ENCODE measurements at places on chromosomes 4 and X.
A peak's percentile ranks its signal among the peaks of the same experiment; 100 is the strongest.

DNA sequence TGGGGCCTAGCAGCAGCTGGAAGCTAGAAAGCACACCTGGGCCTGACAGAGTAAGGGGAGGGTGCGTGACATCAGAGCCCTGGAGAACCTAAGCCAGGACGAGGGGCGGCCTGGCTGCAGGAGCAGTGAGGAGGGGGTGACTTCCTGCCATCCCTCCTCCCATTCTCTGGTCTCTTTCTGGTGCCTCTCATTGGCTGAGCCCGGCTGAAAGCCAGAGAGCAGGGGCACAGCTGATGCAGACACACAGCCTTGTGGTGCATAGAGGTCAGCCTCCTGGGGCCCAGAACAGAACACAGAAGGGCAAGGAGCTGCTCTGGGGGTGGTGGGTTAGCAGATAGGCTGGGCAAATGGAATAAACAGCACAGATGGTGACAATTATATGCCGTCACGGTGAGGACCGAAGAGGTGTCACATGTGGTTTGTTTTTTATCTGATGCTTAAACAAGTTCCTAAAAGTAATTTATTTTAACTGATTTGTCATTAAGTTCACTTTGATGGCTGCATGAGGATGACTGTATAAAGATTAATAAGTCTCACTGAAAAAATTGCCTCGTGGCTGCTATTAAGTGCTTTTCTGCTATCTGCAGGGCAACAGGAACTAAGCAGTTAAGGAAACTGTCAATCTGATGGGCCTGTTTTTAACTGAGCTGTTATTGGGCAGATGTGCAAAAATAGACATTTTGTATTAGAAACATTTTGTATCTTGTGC is 102.0 kb downstream of the FNIP2 start:
- no peak for DNase-seq

DNA sequence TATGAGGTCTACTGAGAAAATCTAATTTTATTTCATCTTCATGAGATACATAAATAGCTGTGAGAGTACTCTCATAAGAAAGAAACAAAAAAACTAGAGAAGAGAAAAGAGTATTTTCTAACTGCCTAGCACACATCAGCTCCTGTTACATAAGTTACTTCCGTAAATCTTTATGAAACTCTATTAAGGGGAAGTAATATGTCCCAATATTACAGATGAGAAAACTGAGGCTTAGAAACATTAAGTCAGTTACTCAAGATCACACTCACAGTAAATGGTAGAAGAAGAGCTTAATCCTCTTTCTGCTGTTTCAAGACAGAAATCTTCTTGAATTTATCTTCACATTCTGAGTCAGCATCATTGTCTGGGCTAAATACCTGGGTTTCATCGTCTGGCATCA is 164.1 kb downstream of the DTHD1 start:
- no peak for DNase-seq

DNA sequence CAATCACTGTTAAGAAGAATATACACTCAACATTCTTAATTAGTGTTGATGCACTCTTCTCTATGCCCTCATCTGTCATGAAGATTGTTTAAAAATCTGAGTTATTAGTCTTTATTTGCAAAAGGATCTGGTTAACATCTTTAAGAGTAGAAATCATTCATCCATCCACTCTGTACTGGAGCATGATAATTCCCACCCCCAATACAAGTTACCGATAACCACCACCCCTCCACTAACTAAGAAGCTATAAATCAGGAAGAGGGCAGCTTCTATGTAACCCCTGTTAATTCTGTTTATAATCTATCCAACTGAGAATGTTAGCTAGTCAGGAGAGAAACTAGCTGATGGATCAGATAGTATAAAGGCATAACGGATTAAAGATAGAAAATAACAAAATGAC is 34.5 kb downstream of the RAB28 start:
- DNase-seq = no peak

DNA sequence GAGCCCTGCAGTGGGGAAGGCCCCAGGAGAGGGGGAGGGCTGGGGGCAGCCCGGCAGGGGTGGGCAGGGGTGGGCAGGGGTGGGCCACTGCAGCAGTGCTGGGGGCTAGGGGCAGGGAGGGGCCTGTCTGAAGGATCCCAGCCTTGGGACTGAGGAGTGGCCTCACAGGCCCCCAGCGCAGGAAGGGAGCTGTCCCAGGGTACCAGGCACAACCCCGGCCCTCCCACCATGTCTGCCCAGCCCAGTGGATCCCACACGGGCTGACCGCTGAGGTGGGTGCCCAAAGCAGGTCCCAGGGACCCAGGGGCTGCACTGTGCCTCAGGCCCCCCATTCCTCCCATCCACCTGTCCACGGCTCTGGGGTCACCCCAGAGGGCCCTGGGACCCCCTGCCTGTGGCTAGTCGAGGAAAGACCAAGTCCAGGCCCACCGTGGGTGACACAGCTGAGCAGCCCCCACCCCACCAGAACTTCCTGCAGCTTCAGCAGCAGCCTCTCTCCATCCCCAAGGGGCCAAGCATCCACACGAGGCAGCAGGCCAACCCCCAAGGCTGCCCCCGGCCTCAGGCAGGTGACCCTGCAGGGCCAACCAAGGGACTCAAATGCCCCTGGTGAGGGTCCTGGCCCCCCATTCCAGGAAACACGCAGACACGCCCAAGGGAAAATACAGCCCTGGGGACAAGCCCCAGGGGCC is 46.4 kb downstream of the FAM53A start:
- no peak for DNase-seq

GRCh38 chrX:40031911-40032310 is 65.8 kb downstream of the BCOR start:
- DNase-seq = no peak

DNA sequence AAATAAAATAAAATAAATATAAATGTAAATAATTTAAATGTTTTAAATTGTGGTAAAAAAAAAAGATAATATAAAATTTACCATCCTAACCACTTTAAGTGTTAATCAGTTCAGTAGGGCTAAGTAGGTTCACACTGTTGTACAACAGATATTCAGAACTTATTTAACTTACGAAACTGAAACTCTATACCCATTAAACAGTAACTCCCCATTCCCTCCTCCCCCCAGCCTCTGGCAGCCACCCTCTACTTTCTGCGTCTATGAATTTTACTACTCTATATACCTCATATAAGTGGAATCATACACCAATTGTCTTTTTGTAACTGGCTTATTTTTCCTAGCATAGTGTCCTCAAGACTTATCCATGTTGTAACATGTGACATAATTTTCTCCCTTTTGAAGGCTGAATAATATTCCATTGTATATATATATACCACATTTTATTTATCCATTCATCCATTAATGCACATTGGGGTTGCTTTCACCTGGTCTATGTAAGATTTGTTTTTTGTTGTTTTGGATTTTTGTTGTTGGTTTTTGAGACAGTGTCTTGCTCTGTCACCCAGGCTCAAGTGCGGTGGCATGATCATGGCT is 32.5 kb upstream of the ELF2 start:
- DNase-seq = no peak

DNA sequence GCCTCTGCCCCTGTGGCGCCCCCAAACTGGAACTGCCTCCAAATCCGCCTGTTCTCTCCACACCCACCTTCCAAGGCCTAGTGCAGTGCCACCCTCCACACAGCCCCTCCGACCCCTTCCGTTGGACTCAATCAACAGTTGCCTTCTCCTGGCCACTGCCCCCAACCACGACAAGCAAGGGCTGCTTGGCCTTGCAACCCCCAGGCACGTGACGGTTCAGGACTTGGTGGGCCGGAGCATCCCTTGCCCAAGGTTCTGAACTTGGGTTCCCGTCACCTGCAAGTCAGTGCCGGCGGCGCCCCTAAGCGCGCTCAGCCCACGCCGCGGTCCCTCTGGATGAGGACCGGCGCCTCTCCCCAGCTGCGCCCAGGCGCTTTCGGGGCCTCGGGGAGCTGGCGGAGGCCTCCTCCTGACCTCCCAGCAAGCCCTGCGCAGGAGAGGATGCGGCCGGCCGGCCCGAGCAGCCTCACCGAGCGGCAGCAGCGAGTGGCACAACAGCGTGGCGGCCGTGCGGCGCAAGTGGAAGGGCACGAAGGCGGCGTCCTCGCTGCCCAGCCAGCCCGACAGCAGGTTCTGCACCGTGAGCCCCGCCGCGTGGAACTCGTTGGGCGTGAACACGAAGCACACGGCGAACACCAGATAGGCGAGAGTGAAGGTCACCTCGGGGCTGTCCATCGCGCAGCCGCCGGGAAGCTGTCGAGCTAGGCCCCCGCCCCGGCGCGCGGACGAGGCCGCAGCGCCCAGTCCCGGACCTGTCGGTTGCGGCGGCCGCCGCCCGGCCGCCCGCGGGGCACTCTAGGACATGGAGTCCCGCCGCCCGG is 750 bp downstream of the TMEM129 start:
- peak; percentile 74 for DNase-seq

DNA sequence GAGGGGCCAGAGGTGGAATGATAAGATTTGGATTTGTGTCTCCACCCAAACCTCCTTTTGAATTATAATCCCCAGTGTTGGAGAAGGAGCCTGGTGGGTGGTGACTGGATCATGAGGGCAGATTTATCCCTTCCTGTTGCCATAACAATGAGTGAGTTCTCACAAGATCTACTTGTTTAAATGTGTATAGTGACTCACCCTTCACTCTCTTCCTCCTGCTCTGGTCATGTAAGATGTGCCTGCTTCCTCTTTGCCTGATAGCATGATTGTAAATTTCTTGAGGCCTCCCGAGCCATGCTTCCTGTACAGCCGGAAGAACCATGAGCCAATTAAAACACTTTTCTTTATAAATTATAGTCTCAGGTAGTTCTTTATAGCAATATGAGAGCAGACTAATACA is 348.6 kb downstream of the AR start:
- DNase-seq = no peak

All from GM20000 (cell line).